ENCODE measurements at places on chromosomes 5 and 9. TPM values are rescaled to one million over a fixed set of nuclear protein-coding genes. Genes with fewer than 3 reads are reported as not detected.

Gene TRIM36
- 13.3 TPM for total RNA-seq

Gene SLCO6A1
- 0.48 TPM for total RNA-seq

Gene GTF3C5
- 118 TPM for total RNA-seq

- no peak for DNase-seq
Observed at GRCh38 chr9:112010537-112010936, 113.9 kb downstream of the UGCG start.

- DNase-seq: peak; percentile 14
Observed at GRCh38 chr9:8821910-8822666, 1022.5 kb upstream of the DMAC1 start.

DNA sequence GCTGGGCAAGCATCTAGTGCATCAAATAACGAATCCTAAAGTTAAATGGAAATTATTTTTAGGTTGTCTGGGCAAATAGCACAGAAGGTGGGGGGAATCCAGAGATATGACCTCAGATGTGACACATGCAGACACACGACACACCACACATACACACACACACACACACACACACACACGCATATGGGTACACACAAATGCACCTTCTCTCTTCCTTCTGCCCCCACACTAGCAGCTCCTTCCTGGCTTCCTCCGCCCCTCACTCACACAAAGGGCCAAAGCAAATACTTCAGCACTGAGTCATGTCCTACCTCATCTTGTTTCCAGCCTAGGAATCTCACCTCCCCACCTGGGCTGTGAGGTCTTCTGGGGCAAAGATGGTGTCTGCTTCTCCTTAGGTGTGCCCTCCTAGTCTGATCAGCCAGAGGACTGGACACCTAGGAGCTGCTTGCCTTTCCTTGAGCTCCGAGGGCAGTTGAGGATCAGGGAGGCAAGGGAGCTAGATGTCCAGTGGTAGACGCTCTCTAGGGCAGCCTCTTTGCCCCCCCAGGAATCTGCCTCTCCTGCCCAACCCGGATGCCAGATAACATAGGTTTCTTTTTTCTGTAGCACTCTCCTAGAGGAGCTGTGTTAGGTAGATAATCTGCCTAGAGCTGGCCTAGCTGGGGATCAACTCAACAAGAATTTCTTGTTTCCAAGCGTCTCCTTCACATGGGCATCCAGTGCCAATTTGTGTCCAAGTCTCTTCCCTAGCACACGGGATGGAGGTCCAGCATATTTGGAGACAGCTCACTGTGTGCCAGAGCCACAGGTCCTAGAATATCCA lies 14.3 kb upstream of the JADE2 start:
- peak; percentile 89 for DNase-seq

- no peak for DNase-seq
Observed at GRCh38 chr9:137383784-137384756, 38.9 kb downstream of the EXD3 start.

- DNase-seq: no peak
Observed at GRCh38 chr5:130884023-130884422, 281.0 kb downstream of the HINT1 start.

DNA sequence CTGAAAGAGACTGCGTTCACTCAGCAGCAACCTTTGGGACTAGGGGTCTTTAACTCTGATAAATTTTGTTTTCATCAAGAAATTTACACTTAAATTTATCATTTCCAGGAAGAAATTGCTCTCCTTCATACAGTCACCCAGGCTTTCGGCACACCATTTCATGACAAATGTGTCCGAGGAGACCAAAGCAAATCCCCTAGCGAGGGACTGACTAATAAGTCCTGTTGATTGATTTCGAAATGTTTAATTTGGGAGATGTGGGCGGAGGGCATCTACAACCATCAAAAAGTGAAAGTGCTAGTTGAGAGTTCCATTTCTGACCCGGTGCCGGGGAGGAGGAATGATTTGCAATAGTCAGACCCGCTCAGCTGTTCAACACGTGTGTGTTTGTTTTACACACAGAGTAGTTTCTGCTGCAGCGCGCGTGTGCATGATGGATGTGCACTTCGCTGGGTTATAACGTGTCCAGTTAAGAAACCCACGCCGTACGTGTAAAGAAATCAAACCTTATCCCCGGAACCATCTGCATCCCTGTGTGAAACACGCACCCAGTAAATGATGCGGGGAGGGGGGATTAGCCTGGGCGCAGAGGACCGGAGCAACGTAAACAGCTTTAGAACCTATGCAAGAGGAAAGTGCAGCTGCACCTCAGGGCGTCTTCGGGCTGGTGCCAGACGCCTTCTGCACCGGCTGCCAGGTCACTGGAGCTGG lies 845 bp upstream of the NR4A3 start:
- DNase-seq: peak; percentile 71

GRCh38 chr9:109031241-109031640 lies 17.9 kb upstream of the CTNNAL1 start:
- no peak for DNase-seq

- no peak for DNase-seq
Observed at GRCh38 chr5:43137326-43137725, 16.6 kb downstream of the ZNF131 start.

DNA sequence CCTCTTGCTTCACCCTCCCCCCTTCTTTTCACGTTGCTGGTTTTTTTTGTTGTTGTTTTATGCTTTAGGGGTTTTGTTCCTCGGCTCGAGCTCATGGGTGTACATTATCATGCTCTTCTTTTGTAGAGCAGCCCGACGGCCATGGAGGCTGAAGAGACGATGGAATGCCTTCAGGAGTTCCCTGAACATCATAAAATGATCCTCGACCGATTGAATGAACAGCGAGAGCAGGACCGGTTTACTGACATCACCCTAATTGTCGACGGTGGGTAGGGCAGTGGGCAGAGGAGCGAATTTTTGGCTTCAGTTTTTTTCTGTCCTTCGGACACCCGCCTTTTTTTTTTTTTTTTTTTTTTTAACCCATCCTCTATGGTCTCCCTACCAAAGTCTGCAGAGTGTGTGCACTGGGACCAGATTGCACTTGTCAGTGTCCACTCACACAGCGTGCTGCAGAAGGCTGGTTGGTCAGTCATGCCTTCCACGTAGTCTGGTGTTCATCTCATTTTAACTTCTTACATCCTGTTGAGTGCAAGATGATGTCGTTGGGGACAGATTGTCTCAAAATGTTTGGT lies 1.3 kb downstream of the ZNF131 start:
- peak; percentile 37 for DNase-seq

- DNase-seq: no peak
Observed at GRCh38 chr5:53603009-53603687, 42.7 kb downstream of the NDUFS4 start.

GRCh38 chr9:87678650-87679355 lies 47.1 kb upstream of the CTSL start:
- peak; percentile 67 for DNase-seq

DNA sequence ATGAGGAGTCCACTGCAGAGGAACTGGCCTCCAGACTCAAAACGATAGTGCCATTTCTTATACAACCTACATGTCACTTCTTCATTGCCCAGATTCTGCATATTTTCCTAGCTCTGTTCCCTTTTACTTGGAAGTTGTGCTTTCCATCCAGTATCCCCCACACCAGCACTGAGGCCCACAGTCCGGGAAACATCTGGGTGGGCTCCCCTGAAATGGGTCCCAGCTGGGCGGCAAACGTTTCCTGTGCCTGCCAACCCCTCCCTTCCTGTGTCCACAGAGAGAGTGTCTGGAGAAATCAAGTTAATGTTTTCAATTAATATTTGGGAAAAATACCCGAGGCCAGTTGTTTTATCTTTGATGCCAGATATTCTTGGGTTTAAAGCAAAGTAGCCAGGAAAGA lies 111.8 kb downstream of the COL23A1 start:
- no peak for DNase-seq

- no peak for DNase-seq
Observed at GRCh38 chr9:8876303-8876702, 1076.7 kb upstream of the DMAC1 start.

- DNase-seq: peak; percentile 1
Observed at GRCh38 chr9:93678199-93679019, 102.0 kb downstream of the PHF2 start.

- DNase-seq: peak; percentile 28
Observed at GRCh38 chr5:179558932-179559283, 8.6 kb downstream of the RUFY1 start.

All from Daoy (cell line).